ENCODE measurements at places on chromosomes 5 and 9.

GRCh38 chr5:171795381-171795780 is 9.8 kb downstream of the SMIM23 start:
- H3K27me3 ChIP-seq: no peaks in the 10 kb centered on the region
- no peak overlapping the region for H3K27ac ChIP-seq
- no peaks in the 10 kb centered on the region for H3K36me3 ChIP-seq

GRCh38 chr9:85199866-85200495 is 530.5 kb downstream of the NTRK2 start:
- no peaks in the 10 kb centered on the region for H3K36me3 ChIP-seq
- no peak overlapping the region for H3K27ac ChIP-seq
- H3K4me1 ChIP-seq: no peaks in the 10 kb centered on the region
- no peak overlapping the region for H3K4me3 ChIP-seq

DNA sequence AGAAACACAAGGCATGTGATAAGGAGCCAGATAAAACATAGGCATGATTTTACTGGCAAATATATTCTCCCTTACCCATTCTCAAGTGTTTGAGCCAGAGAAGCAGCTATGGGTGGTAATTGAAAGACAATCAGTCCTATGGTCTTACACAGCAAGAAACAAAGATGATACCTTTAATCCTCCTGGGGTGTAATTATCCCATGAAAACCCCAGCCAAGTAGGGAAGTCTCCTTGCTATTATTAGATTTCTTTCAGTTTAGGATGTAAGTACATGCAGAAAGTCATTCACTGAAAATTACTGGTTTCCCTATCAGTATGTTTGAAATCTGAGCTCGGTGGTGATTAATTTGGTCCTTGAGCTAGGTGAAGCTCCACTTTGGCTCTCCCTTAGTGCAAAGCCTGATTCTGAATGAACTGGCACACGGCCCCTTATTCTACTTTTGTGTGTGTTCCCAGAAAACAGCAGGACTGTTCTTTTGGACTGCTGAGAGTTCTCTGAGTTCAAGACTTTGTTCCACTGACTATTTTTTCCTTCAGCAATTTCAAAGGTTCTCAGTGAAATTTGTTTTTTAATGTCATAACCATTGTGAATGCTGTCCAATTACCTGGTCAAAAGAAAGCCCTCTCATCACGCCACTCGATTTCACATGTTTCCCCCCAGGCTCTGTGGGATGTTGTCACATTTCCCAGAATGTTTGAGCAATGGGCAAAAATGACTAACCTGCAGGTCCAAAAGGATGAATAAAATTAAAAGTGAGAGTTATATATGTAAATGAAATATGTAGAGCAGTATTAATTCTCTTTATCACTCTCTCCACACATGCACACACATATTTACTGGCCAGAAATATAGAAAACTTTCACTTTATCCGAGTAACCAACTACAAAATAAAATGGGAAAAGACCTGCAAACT is 343.0 kb downstream of the RAB3C start:
- H3K36me3 ChIP-seq: no peaks in the 10 kb centered on the region
- H3K27ac ChIP-seq: no peak overlapping the region
- H3K4me1 ChIP-seq: no peaks in the 10 kb centered on the region

DNA sequence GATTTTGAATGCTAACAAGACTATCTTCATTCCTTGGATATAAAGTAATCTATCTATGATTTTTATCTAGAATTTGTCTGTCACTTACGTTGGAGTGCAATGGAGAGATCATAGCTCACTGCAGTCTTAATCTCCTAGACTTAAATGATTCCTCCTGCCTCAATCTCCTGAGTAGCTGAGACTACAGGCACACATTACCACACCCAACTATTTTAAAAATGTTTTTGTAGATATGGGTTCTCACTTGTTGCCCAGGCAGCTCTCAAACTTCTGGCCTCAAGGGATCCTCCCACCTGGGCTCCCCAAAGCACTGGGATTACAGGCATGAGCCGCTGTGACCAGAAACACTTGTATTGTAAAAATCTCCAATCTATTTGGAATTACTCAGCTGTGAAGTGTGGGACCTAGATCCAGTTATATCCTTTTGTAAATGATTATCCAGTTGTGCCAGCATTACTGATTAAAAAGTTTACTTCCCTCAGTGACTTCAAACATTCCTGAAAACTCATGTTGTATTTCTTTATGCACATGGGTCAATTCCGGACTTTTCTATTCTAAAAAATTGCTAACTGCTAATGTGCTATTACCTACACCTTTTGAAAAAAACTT is 1793.8 kb upstream of the WWC1 start:
- no peaks in the 10 kb centered on the region for H3K4me1 ChIP-seq
- no peak overlapping the region for H3K27ac ChIP-seq
- no peak overlapping the region for H3K4me3 ChIP-seq
- H3K36me3 ChIP-seq: no peaks in the 10 kb centered on the region

DNA sequence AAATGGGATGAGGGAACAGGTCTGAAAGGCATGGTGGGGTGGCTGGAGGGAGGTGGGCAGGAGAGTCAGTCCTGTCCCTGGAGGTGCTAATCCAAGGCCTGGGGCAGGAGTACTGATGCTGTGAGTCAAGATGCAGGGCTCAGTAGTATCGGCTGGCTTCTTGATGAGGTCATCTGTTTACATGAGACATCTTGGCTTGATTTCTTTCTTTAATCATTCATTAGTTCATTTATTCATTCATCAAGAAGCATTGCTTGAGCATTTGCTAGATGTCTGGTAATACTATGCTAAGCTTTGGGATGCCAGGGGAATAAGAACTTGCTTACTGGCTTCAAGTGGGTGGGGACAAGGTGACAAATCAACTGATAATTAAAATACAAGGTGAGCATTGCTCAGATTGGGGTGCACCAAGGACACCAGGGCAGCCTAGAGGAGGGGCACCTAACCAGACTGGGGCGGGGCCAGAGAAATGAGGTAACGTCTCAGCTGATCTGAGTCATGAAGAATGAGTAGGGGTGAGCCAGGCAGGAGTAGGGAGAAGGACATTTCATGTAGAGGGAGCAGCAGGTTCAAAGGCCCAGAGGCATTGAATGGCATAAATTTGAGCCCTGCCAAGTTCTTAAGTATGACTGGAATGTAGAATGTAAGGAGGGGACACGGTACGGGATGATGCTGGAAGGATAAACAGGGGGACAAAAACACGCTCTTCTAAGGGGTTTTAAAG is 88.8 kb downstream of the EGFLAM start:
- DNase-seq: no peak
- no peaks in the 10 kb centered on the region for H3K27me3 ChIP-seq

DNA sequence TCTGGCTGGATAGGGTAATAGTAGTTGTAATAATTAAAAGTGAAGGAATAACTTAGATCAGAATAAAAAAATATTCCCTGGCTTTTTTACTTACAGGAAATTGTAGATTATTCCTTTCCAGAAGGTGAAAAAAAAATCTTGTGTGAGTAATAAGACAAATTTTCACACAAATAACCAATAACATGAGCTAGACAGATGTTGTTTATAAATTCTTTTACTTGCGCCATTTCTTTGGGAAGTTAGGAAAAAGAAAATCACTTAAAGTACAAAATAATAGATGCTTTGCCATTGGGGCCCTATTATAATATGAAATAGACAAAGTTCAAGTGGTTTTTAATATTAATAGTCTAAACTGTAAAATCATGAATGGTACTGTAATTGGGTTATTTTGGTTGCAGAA is 204.1 kb downstream of the ARRDC3 start:
- H3K27ac ChIP-seq: no peak overlapping the region
- no peaks in the 10 kb centered on the region for H3K4me1 ChIP-seq
- H3K27me3 ChIP-seq: no peaks in the 10 kb centered on the region
- no peak overlapping the region for H3K4me3 ChIP-seq

GRCh38 chr9:9124616-9125015 is 1325.0 kb upstream of the DMAC1 start:
- no peaks in the 10 kb centered on the region for H3K4me1 ChIP-seq
- DNase-seq: no peak
- H3K4me3 ChIP-seq: no peak overlapping the region
- H3K27me3 ChIP-seq: no peaks in the 10 kb centered on the region
- no peak overlapping the region for H3K27ac ChIP-seq

DNA sequence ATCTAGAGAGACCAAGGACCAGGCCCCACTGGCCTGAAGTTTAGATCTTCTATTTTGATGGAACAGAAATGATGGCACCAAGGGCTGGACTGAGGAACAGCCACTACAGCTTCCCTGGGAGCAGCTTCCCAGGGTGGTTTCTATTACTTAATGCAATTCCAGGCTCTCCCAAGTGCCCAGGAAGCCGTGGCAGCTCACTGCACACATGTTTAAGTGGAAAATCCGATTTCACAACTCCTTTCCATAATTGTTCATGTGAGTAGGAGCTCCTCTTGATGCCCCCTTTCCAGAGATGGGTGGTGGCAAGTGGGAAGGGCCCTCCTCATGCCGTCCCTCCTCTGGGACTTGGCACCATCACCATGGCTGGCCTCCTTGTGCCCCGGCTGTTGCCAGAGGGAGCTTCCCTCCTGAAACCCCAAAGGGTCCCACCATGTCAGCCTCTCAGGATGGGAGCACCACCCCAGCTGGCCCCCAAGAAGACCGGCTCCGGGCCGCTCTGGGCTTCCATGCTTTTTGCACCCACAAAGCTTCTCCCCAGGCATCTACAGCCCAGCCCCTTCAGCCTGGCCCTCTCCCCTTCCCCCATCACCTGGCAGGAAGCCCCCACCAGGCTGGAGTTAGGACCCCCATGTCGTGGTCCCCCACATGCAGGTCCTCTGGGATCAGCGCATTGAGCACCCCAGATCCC is 9.1 kb upstream of the UBAC1 start:
- H3K4me3 ChIP-seq: no peak overlapping the region
- H3K36me3 ChIP-seq: no peaks in the 10 kb centered on the region
- H3K27ac ChIP-seq: no peak overlapping the region
- no peak for DNase-seq

- no peaks in the 10 kb centered on the region for H3K36me3 ChIP-seq
- no peak for DNase-seq
- no peak overlapping the region for H3K27ac ChIP-seq
- no peak overlapping the region for H3K4me3 ChIP-seq
- H3K27me3 ChIP-seq: no peaks in the 10 kb centered on the region
- H3K4me1 ChIP-seq: no peaks in the 10 kb centered on the region
These were observed 213.4 kb upstream of the ADAMTSL1 start for GRCh38 chr9:18260521-18260920.

DNA sequence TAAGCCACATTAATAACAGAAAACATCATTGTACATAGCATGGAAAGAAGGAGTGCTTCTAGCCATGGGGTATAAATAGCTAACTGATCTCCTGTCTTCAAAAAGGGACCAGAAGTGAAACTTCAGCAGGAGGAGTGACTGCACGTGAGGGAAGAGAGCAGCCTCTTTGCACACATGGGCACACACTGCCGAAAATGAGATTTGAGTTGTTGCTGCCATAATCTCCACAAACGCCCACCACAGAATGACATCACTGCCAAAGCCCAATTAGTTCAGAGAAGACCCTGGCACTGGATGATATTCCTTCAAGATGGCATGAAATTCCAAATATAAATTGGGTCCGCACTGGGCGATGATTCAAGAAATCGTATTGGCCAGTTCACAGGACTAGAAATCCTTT is 238.9 kb upstream of the NR4A3 start:
- H3K36me3 ChIP-seq: no peaks in the 10 kb centered on the region
- no peak overlapping the region for H3K4me3 ChIP-seq
- DNase-seq: no peak

DNA sequence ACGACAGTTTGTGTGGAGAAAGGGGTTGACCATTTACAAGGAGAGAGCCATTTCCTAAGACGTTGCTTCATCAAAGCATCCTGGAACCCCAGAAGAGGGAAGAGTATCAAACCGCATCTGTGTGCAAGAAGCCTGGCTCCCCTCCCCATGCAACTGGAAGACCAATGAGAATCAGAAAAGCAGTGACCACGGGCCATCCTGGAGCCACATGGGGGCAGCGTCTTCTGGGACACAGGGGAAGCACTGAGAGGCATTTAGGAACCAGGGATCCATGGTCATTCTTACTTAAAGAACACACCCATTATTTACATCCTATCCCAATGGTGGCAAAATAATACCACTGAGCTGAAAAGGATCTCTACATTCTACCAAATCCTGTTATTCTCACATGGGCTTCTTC is 29.3 kb downstream of the SEMA5A start:
- no peaks in the 10 kb centered on the region for H3K36me3 ChIP-seq
- H3K27ac ChIP-seq: no peak overlapping the region
- no peaks in the 10 kb centered on the region for H3K27me3 ChIP-seq
- H3K4me1 ChIP-seq: no peaks in the 10 kb centered on the region
- DNase-seq: no peak

GRCh38 chr5:150694612-150695011 is 6.2 kb downstream of the RBM22 start:
- no peaks in the 10 kb centered on the region for H3K27me3 ChIP-seq
- no peak for DNase-seq
- no peak overlapping the region for H3K27ac ChIP-seq

DNA sequence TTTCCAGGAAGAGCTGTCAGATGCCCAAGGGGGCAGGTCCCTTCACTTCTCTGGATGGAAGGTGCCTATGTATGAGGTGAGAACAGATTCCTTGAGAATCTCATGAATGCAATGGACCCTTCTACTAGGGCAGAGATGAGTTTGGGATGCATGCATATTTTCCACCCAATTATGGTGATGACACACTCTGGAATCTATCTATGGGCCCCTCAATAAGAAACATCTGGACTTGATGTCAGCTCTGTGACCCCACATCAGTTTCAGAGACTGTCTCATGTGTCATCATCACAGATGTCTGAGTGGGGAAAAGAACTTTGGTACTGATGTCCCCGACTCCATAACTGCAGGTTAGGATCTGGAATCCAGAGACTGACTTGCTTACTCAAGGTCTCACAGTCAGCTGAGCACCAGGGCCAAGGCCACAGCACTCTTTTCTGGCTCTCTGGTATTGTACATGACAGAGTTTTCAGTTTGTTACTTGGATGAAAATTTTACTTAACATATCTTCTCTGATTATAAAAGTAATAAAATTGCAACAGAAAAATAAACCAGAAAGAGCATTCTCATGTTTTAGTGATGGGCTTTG is 177.0 kb downstream of the DCP2 start:
- DNase-seq: no peak
- H3K4me3 ChIP-seq: no peak overlapping the region
- no peaks in the 10 kb centered on the region for H3K27me3 ChIP-seq

- H3K27ac ChIP-seq: no peak overlapping the region
- peaks cover 6% of the 10 kb centered on the region for H3K4me1 ChIP-seq
- H3K4me3 ChIP-seq: no peak overlapping the region
- H3K36me3 ChIP-seq: no peaks in the 10 kb centered on the region
These were observed 30.4 kb downstream of the NR3C1 start for GRCh38 chr5:143373076-143373475.

- H3K27me3 ChIP-seq: no peaks in the 10 kb centered on the region
- no peak for DNase-seq
- H3K4me3 ChIP-seq: no peak overlapping the region
- H3K36me3 ChIP-seq: no peaks in the 10 kb centered on the region
These were observed 304.0 kb upstream of the KLF4 start for GRCh38 chr9:107793541-107793940.
